NCI-H460 (cell line): ENCODE measurements at places on chromosomes 3 and 15. TPM values are rescaled to one million over a fixed set of nuclear protein-coding genes. Genes with fewer than 3 reads are reported as not detected.

The THBS1 gene
- total RNA-seq: 0.35 and 0.52 TPM in 2 replicates

DNA sequence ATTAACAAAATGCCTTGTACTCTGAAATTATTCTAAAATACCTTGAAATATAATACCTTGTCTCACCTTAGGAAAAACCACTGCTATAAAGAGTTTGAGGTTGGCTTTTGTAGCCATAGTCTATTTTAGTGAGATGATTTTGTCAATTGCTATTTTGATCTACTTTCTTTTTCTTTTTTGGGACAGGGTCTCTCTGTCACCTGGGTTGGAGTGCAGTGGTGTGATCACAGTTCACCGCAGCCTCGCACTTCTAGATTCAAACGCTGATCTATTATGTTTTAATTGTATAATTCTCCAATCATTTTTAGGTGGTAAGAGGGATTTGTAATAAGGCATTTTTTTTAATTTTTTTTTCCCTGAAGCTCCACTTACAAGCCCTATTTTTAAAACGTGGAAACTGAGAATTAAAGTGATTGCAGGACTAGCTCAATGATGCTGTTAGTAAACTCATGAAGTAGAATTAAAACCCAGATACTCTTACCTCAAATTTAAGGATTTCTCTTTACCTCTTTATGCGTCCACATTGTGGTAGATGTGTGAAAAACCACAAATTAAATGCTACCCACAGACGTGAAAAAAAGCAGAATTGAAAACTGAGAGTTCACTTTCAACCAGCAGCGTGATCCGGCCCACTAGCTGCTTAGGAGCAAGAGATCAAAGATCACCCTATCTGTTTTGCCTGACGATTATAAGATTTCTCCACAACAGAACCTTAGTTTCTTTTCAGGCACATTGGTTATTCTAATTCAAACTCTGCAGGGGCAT, 384.2 kb downstream of the CGGBP1 start:
- no peak for DNase-seq

DNA sequence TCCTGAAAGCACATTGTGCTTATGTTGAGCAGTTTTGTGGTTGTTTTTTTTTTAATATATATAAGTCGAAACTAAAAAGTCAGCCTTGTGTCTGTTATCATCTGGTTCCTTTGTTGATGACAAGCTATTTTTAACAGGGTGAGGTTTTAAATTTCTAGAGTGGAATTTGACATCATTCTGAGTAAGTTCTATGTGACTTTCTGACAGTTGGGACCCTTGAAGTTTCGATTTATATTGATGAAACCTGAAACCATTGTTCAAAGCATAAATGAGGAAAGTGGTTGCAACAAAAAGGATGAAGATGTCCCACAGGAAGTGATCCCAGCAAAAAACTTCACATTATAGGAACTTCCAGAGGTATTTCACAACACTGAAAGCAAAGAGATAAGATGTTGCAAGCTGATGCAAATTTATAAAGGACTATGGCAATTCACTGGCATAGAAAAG, 94.0 kb downstream of the CYP19A1 start:
- peak; percentile 17 for DNase-seq

The XCR1 gene
- total RNA-seq: not detected in 2 replicates

DNA sequence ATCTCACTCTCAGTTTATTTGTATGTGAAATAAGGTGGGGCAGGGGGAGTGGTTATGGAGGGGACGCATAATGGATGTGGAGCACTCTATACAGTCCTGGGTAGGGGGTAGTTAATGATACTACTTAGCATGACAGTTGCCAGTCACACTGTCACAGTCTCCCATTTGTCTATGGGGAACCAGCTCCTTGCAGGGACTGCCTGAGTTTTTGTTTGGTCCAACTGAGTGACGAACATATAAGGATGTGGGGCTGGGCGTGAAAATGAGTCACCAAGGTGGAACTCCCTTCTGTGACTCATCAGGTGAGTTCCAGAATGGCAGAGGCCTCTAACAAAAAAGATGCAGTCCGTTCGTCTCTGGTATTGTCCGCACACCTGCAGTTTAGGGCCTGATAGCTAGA, 235.3 kb upstream of the ST8SIA2 start:
- no peak for DNase-seq

DNA sequence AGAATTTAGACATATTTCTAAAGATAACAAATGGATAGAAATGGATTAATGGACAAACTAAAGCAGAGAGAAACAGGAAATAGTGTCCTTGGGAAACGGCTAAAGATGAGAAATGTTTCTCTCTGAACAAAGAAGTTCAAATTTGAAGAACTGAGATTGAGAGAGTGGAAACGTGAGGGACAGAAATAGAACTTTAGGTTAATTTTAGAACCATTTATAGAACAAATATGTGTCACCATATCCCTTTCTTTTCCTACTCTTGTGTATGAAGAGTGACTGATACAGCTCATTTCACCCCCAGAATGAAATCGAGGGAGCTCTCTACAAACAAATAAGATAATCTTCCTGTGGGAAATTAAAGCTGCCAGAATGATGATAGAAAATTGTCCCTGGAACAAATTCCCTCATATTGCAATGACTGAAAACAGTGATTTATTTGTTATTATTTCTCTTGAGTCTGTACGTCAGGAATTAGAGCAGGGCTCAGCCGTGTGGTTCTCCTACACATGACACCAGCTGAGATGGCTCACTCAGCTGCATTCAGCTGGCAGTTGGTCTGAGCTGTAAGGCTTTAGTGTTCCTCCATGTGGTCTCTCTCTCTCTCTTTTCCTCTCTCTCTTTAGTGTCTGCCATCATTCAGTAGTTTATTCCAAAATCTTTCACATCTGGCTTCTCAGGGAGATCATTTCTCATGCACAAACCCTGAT, 46.6 kb upstream of the ARPP21 start:
- no peak for DNase-seq

DNA sequence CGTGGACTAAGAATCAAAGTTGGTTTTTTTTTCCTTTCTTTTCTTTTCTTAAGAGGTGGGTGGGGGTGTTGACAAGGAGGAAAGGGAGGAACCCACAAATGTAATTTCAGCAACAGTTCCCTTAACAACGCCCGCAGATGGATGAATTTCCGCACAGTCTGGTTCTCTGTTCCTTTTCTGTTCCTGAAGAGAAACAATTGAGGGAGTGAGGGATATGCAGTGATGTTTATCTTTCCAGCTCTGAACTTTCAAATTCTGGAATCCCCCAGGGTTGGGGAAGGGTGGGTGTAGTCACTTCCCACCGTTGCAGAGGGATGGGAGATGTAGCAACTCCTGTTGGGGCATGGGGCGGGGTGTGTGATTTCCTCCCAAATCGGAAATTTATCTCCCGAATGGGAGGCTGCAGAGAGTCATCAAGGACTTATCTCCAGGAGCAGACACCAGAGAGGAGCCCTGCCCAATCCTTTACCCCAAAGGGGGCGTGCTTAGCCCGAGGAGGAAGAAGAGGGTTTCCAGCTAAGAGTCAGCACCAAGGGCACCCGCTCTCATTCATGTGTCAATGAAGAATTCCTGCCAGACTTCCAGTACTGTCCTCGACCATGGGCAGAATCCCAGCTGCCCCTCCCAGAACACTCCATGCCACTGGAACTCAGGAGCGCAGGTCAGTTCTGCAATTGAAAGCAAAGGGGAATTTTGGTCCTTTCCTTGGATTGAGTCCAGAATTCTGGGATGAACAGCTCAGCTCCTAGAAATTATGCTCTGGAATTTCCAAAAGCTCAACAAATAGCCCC, 35.0 kb upstream of the CFAP161 start:
- no peak for DNase-seq

The SUCNR1 gene
- total RNA-seq: 3.3 and 3.8 TPM in 2 replicates

DNA sequence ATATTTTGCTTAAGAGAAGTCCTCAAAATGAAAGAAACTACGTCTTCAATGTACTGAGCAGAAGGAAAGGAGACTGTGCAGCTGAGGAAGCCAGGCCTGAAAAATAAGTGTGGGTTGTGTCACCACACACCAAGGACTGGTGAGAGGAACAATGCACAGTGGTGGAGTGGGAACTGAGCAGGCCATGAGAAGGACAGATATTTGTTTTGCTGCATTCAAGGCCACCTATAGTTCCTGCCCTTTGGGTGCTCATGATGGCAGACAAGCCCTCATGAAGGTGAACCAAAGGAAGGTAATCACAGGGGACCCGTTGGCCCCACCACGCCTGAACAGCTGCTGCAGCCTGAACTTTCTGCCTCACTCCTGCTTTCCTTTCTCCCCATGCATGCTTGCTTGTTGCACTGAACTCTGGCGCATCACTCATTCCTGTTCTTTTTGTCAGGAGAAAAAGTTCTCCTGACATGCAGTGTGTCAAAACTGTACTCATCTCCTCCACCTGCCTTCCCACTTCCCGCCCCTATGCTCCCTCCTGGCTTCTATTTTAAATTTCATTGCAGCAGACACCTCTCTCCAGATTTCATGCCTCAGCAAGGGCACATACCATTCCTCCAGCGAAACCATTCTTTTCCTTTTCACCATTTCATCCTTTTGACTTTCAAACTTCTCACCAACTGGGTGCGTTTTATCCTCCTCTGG, 2.2 kb upstream of the RNF7 start:
- no peak for DNase-seq

GRCh38 chr3:88987776-88988175, 119.6 kb upstream of the EPHA3 start:
- no peak for DNase-seq

DNA sequence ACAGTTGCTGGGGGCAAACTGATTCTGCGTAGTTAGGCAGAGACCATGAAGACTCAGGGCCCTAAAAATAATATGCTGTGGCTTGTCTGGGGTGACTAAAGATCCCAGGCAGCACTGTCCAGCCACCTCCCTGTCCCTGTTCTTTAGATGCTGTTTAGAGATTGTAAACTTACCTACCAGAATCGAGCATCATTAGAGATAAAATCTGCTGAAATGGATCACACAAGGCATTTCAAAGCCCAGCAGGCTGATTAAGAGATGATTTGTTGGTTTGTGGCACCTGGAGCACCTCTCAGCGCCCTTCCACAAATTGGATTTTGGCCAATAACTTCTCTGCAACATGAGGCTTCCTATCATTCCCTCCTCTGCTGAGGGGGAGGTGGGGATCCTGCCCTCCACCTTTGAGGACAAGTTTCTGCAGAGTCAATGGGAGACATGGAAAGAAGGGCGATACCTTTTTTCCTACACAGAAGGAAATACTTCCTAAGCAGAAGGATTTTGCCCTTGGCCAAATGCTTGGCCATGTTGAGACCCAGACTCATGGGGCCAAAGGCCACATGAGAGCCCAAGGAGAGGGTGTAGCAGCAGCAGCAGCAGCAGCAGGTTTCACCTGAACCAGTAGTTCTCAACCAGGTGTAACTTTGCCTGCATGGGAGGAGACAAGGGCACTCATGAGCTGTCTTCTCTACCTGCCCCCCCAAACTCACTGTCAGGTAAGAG, 37.5 kb downstream of the SEMA5B start:
- no peak for DNase-seq

The P2RY1 gene
- total RNA-seq: 2.2 and 3.7 TPM in 2 replicates

The CPLX3 gene
- total RNA-seq: 0.07 TPM in 1 of 2 replicates, not detected in the other

GRCh38 chr15:89087161-89087829, 961 bp upstream of the ABHD2 start:
- DNase-seq: no peak

The COPG1 gene
- 127 and 134 TPM in 2 replicates for total RNA-seq

The OCA2 gene
- 0.40 and 0.81 TPM in 2 replicates for total RNA-seq

- no peak for DNase-seq
These were observed 97.5 kb upstream of the PLXNA1 start for GRCh38 chr3:126885425-126885824.

- DNase-seq: no peak
These were observed 85.3 kb downstream of the SEMA5B start for GRCh38 chr3:122942239-122942638.

The SLC2A2 gene
- not detected in 2 replicates for total RNA-seq

DNA sequence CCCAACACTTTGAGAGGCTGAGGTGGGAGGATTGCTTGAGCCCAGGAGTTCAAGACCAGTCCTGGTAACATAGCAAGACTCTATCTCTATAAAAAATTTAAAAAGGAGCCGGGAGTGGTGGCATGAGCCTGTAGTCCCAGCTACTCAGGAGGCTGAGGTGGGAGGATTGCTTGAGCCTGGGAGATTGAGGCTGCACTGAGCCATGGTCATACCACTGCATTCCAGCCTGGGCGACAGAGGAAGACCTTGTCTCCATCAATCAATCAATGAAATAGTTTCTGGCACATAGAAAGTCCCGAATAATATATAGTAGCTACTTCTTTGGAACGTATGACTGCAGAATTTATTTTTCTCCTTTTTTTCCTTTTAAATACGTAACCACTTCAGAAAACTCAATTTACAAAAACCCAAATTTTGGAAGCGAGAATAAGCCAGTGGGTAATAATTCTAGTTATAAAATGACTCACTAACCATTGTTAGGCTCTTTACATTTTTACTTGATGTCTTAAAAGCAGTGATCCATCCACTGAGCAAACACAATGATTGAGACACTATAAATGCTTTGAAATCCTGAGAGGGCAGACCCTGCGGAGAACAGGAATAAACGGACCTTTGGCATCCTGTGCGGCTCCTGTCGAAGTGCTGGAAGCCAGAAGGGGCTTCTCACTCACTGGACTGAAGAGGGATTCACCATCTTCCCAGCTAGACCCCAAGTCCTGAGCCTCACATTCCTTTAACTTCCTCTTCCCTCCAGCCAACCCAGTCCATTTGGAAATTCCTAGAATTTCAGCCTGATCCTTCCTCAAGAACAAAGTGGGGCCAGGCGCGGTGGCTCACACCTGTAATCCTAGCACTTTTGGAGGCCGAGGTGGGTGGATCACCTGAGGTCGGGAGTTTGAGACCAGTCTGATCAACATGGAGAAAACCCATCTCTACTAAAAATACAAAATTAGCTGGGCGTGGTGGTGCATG, 68.4 kb upstream of the MFGE8 start:
- DNase-seq: no peak

The SLC51B gene
- 0.75 and 1.1 TPM in 2 replicates for total RNA-seq

DNA sequence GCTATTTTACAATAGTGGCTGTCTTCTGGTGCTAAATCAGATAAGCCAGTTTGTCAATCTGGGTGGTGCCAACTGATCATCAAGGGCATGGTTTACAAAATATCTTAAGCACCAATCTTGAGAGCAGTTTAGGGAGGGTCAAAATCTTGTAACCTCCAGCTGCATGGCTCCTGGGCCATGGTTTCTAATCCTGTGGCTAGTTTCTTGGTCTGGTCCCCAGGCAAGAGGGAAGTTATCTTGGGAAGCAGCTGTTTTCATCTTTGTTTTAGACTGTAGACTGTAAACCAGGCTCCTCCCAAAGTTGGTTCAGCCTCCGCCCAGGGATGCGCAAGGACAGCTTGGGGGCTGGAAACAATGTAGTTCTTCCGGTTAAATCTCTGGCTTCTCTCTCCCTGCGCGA, 166.8 kb downstream of the IL1RAP start:
- DNase-seq: no peak

DNA sequence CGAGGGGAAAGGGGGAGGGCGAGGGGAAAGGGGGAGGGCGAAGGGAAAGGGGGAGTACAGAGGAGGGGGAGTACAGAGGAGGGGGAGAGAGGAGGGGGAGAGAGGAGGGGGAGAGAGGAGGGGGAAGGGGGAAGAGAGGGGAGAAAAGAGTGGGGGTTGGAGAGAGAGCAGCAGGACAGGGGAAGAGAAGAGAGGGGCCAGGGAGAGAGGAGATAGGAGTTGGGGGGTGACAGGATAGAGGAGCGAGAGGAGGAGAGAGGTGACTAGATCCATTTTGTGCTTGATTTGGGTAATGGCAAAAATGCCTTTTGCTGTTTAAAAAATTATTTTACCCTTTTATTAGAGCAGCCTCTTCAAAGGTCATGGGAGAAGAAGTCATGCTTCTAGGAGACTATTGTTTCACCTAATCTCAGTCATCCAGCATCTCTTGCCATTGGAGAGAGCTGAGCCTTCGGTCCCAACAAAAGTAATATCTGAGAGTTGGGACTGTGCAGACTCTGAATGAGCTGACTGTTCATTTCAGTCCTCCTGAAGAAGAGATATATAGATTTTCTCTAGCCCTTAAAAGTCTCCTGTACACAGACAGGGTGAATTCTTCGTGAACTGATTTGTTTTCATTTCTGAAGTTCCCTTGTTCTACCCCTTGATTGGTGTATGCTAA, 15.1 kb upstream of the TOP2B start:
- no peak for DNase-seq
